ENCODE measurements at places on chromosomes 12 and 14. TPM values are rescaled to one million over a fixed set of nuclear protein-coding genes. Genes with fewer than 3 reads are reported as not detected.

- peak; percentile 60 for DNase-seq
These were observed 38.4 kb downstream of the MLXIP start for GRCh38 chr12:122116707-122117535.

GRCh38 chr12:19130224-19131024, 891 bp downstream of the PLEKHA5 start:
- DNase-seq, result no peak

GRCh38 chr14:94357166-94357565, 31.2 kb downstream of the SERPINA1 start:
- no peak for DNase-seq

Gene CNTN1
- 1.5 TPM for total RNA-seq

DNA sequence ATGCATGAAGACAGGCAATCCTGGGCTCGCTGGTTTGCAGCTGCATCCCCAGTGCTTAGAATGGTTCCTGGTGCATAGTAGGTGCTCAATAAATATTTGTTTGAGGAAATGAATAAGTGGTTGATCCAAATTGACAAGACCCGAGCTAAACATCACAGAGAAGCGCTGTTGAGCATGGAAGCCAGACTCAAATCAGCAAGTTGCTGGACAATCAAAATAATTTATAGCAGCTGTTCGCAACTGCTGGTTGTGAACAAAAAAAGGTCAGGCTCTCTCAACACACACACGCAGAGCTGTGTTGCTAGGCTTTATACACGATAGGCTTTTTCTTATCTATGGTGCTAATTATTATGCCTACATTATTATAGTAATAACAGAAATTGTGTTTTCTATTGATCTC, 190.2 kb downstream of the TBX5 start:
- DNase-seq, result no peak

DNA sequence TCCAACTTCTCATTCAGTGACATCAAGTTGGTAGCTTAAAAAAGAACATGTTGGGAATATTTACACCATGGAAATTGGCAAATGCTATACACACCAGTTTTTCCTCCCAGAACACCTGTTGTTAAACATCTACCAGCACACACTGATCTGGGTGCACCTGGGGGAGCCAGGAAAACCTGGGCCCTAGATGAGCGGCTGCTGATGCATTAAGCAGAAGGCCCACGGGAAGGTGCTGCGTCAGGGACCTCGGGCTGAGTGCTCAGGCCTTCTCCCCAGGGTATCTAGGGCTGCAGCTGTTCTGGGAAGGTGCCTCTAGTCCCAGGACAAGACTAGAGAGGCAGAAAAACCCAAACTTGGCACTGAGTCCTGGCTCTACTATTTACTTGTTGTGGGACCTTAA, 2.8 kb upstream of the NGB start:
- peak; percentile 51 for DNase-seq

All from mesenteric fat pad (tissue), 1 donor.